ENCODE measurements at places on chromosomes 7 and 10. TPM values are rescaled to one million over a fixed set of nuclear protein-coding genes. Genes with fewer than 3 reads are reported as not detected.

ACHE gene
- total RNA-seq: 0.84 TPM

GRCh38 chr7:43018446-43018845 is 86.3 kb downstream of the MRPL32 start:
- DNase-seq: no peak
- no peaks in the 10 kb centered on the region for H3K36me3 ChIP-seq
- H3K27ac ChIP-seq: no peak overlapping the region
- no peaks in the 10 kb centered on the region for H3K27me3 ChIP-seq

- peak within 1 kb of the TSS; percentile 53 for H3K4me3 ChIP-seq
- peak within 1 kb of the TSS; percentile 42 for H3K27ac ChIP-seq
- peaks cover 7% of the 10 kb centered on the region for H3K4me1 ChIP-seq
- peak; percentile 76 for DNase-seq
These were observed at the start of gene BLVRA for GRCh38 chr7:43758029-43758821. Gene BLVRA, plus strand, starts transcription at chr7:43758680. Its CDS starts 12,479 bp downstream, at chr7:43771159.

DNA sequence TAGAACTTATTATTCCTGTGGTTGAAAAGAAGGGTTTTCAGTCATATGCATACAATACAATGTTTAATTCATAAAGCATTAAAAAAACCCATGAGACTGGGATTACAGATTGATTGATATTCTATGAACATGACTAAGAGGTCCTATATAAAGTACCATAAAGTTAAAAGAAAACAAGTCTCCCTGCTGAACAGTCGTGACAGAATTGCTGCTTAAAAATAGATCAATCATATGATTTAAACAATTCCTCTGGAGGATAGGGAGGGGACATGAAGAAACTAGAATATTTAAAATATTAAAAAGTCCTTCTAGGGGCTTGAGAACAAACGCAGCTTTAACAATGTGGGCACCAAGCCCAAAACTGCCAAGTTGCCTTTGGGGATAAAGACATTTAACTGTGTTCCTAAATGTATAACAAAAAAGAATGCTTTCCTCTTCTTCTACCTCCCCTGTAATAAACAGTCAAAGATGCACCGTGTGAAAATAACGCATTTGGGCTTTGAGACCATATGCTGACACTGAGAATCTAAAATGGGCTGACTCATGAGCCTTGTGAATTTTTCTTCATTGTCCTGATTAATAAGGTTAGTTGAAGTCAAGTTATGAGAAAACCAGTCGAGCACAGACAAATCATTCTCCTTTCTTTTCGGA is 25.8 kb downstream of the TWIST1 start:
- H3K4me3 ChIP-seq: no peak overlapping the region
- H3K4me1 ChIP-seq: no peaks in the 10 kb centered on the region
- no peak overlapping the region for H3K27ac ChIP-seq
- peaks cover 5% of the 10 kb centered on the region for H3K27me3 ChIP-seq

GRCh38 chr10:132551808-132552130 is 14.2 kb downstream of the INPP5A start:
- H3K27ac ChIP-seq: peak overlapping the region; percentile 81
- no peak for DNase-seq
- H3K4me3 ChIP-seq: peak overlapping the region; percentile 5
- no peaks in the 10 kb centered on the region for H3K36me3 ChIP-seq

- no peaks in the 10 kb centered on the region for H3K36me3 ChIP-seq
These were observed 313.9 kb upstream of the ZNF32 start for GRCh38 chr10:43962346-43963191.

DNA sequence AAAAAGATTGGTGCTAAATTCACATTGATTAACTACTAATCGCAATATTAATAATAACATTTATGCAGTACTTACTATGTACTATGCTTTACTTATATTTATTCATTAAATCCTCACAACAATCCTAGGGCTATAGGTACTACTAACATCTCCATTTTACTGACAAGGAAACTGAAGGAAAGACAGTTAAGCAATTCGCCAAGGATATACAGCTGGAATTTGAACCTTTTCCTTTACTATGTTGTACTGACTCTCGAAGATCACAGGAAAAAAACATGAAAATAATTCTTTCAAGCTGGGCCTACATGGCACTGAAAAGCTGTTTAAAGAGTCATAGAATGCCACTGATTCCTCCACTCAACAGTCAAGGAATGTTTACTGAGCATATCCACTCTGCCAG is 185.4 kb downstream of the IPMK start:
- H3K4me3 ChIP-seq: no peak overlapping the region
- no peaks in the 10 kb centered on the region for H3K36me3 ChIP-seq
- H3K27ac ChIP-seq: no peak overlapping the region
- no peak for DNase-seq
- no peaks in the 10 kb centered on the region for H3K4me1 ChIP-seq

GRCh38 chr10:98425511-98426352 is 10.8 kb upstream of the PYROXD2 start:
- peaks cover 67% of the 10 kb centered on the region for H3K36me3 ChIP-seq
- H3K4me1 ChIP-seq: no peaks in the 10 kb centered on the region
- H3K27me3 ChIP-seq: no peaks in the 10 kb centered on the region
- no peak for DNase-seq
- no peak overlapping the region for H3K27ac ChIP-seq

- no peaks in the 10 kb centered on the region for H3K27me3 ChIP-seq
- no peaks in the 10 kb centered on the region for H3K36me3 ChIP-seq
- no peak overlapping the region for H3K4me3 ChIP-seq
- no peaks in the 10 kb centered on the region for H3K4me1 ChIP-seq
- DNase-seq: no peak
These were observed 9.5 kb downstream of the CALML3 start for GRCh38 chr10:5534051-5534821.

GRCh38 chr10:3811291-3811870 is 26.4 kb upstream of the KLF6 start:
- H3K4me1 ChIP-seq: peaks cover 68% of the 10 kb centered on the region
- no peaks in the 10 kb centered on the region for H3K36me3 ChIP-seq
- H3K4me3 ChIP-seq: no peak overlapping the region

DNA sequence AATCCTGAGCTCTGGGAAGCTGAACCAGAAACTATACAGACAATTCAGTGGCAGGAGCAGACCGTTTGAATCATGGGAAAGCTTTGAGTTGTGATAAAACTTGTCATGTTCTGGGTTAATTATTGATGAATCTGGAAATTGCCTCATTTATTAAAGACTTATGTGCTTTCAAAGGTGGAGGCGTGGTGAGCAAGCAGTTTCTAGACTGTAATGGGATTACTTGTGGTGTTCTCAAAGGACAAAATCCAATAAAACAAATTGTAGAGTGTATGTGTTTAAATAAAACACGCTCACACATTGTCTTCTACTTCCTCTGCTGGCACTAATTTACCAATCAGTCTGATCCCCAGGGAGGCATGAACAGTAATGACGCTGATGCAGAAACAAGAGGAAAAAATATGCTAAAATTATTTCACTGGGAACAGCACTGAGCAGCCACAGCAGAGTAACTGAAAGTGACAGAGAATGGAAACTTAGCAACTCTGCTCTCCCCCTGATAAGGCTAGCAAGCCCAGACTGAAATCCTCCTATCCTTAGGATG is 25.1 kb downstream of the PARD3 start:
- no peak for DNase-seq
- no peaks in the 10 kb centered on the region for H3K4me1 ChIP-seq

DNA sequence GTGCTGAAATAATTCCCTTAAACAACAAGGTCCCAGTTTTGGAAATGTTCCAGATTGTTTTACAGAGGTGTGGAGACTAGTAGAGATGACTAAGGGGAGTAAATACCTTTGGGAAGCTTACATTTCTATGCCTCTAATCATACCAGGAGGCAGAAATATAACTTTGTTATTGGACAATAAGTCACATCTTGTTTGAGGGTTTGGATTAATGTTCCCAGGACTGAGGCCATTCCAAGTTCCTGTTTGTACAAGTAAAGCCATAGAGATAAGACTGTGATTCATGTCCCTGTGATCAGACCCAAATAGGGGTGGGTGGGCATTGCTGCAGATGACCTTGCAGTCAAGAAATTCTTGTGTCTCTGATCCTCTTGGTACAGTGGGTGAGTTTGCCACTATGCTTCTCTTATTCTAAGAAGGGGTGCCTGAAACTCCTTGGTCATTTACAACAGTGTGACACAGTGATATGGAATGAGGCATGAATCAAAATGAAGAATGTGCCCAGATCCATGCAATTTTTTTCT is 508.3 kb downstream of the SORCS3 start:
- H3K27ac ChIP-seq: no peak overlapping the region
- no peaks in the 10 kb centered on the region for H3K36me3 ChIP-seq
- H3K27me3 ChIP-seq: no peaks in the 10 kb centered on the region
- H3K4me3 ChIP-seq: no peak overlapping the region

DNA sequence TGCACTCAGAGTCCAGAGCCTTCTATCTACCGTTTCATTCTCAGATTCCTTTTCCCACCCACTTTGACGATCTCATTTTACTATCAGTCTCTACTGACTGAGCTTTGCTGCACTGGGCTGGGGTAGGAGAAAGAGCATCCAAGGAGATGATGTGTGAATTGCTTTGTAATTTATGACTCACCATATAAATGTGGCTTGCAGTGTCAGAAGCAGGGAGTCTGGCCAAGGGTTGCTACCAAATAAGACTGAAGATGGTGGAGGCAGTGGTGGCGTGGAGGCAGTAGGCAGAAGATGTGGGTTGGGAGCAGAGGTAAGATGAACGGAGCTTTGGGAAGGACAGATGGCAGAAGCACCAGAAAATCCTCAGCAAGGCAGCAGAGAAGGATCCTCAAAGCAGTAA is 73.3 kb upstream of the AGK start:
- H3K4me1 ChIP-seq: no peaks in the 10 kb centered on the region
- no peaks in the 10 kb centered on the region for H3K27me3 ChIP-seq
- DNase-seq: no peak

- DNase-seq: no peak
- H3K27ac ChIP-seq: no peak overlapping the region
- no peaks in the 10 kb centered on the region for H3K27me3 ChIP-seq
- no peaks in the 10 kb centered on the region for H3K36me3 ChIP-seq
These were observed 11.5 kb upstream of the NT5C2 start for GRCh38 chr10:103204353-103205255.

SLC29A4 gene
- total RNA-seq: 0.40 TPM

FGFBP3 gene
- 2.4 TPM for total RNA-seq

DNA sequence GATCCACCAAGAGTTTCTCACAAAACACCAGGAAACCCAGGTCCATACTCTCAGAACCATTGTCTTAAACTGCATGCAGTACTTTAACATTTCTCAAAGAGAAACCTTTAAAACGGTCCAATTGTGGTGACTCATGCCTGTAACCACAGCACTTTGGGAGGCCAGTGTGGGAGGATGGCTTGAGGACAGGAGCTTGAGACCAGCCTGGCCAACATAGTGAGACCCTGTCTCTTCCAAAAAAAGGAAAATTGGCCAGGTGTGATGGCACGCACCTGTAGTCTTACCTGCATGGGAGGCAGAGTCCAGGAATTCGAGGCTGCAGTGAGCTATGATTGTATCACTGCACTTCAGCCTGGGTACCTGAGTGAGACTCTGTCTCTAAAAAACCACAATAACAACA is 97.5 kb upstream of the OIT3 start:
- no peaks in the 10 kb centered on the region for H3K27me3 ChIP-seq
- H3K36me3 ChIP-seq: no peaks in the 10 kb centered on the region
- no peak overlapping the region for H3K4me3 ChIP-seq
- H3K27ac ChIP-seq: no peak overlapping the region
- H3K4me1 ChIP-seq: no peaks in the 10 kb centered on the region

GRCh38 chr10:68666280-68666760 is 54.7 kb upstream of the CCAR1 start:
- no peak for DNase-seq
- H3K4me1 ChIP-seq: no peaks in the 10 kb centered on the region
- H3K27me3 ChIP-seq: no peaks in the 10 kb centered on the region
- no peak overlapping the region for H3K4me3 ChIP-seq

GRCh38 chr10:113515161-113515560 is 37.7 kb upstream of the HABP2 start:
- H3K4me3 ChIP-seq: no peak overlapping the region
- H3K4me1 ChIP-seq: no peaks in the 10 kb centered on the region
- H3K27ac ChIP-seq: no peak overlapping the region
- no peak for DNase-seq
- peaks cover 2% of the 10 kb centered on the region for H3K27me3 ChIP-seq

DNA sequence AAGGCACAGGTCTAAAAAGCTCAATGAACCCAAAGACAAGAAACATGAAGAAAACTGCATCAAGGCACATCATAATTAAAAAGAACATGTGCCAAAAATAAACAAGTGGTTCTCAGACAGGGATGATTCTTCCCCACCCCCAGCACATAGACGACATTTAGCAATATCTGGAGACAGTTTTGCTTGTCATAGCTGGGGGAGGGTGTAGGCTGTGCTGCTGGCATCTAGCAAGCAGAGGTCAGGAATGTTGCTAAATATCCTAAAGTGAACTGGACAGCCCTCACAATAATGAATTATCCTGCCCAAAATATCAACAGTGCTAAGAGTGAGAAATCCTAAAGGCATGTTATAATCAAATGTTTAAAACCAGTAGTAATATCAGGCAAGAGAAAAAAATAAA is 122.6 kb downstream of the MICU1 start:
- no peaks in the 10 kb centered on the region for H3K27me3 ChIP-seq
- H3K36me3 ChIP-seq: no peaks in the 10 kb centered on the region
- no peak for DNase-seq
- H3K4me3 ChIP-seq: no peak overlapping the region
- H3K27ac ChIP-seq: no peak overlapping the region

GRCh38 chr7:17274551-17275245 is 23.8 kb upstream of the AHR start:
- H3K4me3 ChIP-seq: no peak overlapping the region
- no peaks in the 10 kb centered on the region for H3K36me3 ChIP-seq
- H3K27ac ChIP-seq: no peak overlapping the region
- DNase-seq: no peak
- H3K27me3 ChIP-seq: no peaks in the 10 kb centered on the region

STAM gene
- total RNA-seq: 38.6 TPM

DNA sequence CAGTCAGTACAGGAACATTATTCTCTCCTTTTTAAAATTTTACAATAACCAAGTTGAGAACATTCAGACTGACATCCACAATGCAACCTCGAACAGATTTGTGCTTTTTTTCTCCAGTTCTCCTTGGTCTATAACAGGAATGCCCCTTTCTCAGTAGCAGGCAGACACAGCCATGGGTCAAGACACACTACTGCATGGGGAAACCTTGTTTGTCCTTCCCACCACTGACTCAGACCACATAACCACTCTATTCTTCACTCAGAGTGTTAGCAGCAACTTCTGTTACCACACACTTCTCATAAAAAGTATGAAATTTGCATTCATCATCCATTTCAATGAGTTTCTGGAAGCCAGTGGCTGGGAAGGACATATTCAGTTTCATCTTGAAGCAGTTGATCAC is 421.7 kb downstream of the ADRA2A start:
- no peaks in the 10 kb centered on the region for H3K27me3 ChIP-seq
- no peaks in the 10 kb centered on the region for H3K4me1 ChIP-seq
- DNase-seq: no peak
- H3K36me3 ChIP-seq: no peaks in the 10 kb centered on the region
- H3K4me3 ChIP-seq: no peak overlapping the region

DNA sequence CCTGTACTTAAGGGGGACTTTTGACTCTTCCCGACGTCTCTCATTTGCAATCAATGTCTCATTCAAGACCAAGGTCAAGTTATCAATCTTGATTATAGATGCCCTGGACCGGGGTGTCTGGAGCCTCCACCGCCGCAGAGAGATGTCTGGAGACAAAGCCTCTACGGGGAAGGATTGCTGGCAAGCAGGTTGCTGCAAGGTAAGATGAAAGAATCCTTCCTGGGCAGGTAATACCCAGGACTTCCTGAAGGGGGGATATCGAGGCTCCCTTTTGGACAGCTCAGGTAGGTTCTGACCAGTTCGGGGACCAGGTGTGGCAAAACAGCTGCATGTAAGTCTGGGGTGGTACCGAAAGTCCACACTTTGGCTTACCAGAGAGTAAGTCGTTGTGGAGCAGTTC is 12.5 kb upstream of the CUX1 start:
- peaks cover 6% of the 10 kb centered on the region for H3K4me1 ChIP-seq
- H3K27me3 ChIP-seq: peaks cover 5% of the 10 kb centered on the region
- no peak overlapping the region for H3K4me3 ChIP-seq
